AG08395 (cell line): ENCODE measurements at places on chromosomes 4 and X.

GRCh38 chr4:139749338-139749737 lies 83.7 kb downstream of the MGST2 start:
- DNase-seq: no peak

DNA sequence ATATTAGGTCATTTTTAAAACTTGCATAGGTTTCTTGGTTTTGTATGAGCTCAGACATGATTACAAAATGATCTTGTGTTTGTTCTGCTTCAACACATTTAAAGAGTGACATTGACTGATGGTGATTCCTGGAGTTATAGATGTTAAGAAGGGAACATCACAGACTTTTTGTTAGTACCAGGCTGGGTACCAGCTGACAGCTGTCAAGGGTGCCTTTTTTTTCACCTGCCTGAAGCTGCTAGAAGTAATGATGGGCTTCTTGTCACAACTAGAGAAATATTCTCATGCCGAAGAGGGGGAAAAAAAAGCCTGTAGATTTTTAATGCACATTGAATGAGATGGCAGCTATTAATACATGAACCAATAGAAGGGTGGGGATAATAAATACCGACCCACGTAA lies 226.6 kb upstream of the TRAM1L1 start:
- no peak for DNase-seq

- no peak for DNase-seq
These were observed 38.9 kb downstream of the ADGRG4 start for GRCh38 chrX:136339702-136340101.

DNA sequence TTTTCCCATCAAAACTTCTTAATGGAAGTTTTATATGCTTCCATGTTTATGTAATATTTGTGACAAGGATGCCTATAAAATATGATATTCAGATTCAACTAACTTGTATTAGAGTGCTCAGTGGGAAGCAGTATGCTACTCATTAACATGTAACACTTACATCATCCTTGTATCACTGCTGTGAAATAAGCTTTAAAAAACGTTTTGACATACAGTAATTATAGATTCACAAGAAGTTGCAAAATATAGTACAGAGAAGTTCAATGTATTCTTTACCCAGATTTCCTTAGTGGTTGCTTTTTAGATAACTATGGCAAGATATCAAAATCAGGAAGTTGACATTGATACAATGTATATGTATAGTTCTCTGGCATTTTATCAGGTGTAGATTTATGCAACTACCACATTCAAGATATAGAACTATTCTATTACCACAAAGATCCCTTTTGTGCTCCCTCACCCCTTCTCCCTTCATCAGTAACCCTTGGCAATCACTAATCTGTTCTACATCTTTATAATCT lies 56.3 kb downstream of the DTHD1 start:
- DNase-seq: no peak

GRCh38 chr4:143406523-143406922 lies 69.8 kb downstream of the GAB1 start:
- DNase-seq: peak; percentile 17

GRCh38 chr4:102735582-102735981 lies 25.2 kb downstream of the MANBA start:
- no peak for DNase-seq

GRCh38 chr4:41000356-41000755 lies 214.0 kb downstream of the APBB2 start:
- no peak for DNase-seq

DNA sequence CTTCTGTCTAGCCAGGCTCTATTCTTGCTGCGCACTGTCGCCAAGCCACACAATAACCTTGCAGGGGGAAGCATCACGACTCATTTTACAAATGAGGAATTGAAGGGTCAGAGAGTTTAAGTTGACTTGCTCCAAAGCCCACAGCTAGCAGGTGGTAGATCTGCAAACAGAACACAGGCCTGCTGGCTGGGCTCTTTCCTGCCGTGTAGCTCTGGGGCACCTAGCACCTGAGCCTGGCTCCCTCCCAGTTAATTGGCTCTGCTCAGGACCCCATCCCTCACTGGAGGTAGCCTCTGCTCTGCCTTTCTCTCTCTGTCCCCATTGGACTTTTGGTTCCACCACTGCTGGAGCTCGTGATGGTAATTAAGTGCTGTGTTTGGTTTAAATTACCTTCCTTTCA lies 98.5 kb downstream of the NSUN7 start:
- DNase-seq: no peak

GRCh38 chr4:75786938-75787337 lies 62.6 kb downstream of the USO1 start:
- DNase-seq: no peak

DNA sequence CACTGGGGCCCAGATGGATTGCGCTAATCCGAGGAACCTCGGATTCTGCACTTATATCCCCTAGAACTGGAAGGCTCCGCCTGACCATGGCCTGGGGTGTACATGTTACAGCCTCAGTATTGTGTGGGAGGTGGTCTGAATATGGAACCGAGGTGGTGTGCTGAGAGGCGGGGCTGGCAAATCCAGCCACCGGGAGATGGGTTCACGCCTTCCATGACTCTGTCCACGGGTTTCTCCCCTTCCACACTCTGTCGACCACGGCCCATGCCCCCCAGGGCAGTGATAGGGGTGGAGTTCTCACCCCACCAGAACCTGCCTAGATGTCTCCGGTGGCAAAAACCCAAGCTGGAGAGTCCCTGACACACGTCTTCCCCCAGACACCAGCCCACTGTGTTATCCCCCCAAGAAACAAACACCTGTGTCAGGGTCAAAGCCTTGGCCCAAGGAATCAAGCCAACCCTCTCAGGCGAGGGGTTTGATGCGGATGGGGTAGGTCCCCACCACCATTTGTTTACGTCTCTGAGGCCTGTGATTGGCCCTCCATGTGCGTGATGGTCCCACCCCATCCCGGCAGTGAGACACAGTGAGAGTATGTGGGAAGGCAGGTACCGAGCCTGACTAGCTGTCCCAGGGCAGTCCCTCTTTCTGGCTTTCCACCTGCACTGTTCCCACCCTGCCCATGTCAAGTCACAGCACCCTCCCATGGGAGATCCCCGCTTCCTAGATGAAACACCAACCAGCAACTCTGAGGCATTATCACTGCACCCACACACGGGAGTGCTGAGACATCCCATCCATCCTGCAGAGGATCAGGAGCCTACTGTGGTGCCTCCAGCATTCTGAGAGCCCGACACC lies 6.6 kb upstream of the LOC101059915 start:
- DNase-seq: no peak

GRCh38 chr4:162878096-162878495 lies 288.6 kb downstream of the NAF1 start:
- no peak for DNase-seq

DNA sequence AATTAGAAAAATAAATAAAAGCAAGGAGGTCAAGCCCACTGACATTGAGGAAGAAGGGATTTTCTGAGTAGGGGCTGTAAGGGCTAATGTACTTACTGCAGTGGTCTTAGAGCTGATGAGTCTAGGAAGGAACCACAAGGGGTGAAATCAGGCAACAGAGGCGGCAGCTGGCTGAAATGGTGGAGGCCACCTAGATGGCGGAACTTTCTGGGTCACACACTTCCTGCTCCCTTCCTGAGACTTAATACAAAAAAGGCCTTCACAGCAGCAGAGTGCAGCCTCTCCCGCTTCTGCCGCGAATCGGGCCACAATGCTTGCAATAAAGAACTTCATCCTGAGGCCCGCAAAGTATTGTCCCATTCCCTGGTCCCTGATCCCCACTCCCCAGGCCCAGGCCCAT lies 15.4 kb downstream of the SNX12 start:
- no peak for DNase-seq

GRCh38 chrX:16604337-16604736 lies 45.6 kb upstream of the S100G start:
- DNase-seq: no peak

GRCh38 chr4:67436742-67437141 lies 108.6 kb downstream of the CENPC start:
- no peak for DNase-seq

- peak; percentile 80 for DNase-seq
These were observed 45.0 kb upstream of the MSANTD1 start for GRCh38 chr4:3203971-3204431.

DNA sequence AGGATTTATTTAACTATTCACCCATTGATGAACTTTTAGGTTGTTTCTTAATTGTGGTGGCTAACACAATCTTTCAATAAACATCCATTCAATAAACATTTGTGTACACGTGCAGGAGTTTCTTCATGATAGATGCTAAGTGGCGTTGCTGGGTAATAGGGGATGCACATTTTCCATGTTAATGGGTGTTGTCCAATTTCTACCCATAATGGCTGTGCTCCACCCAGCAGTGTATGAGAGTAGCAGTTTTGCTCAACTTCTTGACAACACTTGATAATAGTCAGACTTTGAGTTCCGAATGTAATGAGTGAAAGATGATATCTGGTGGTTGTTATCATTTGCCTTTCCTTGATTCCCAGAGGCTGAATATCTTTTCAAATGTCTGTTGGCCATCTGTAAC lies 104.7 kb downstream of the NHSL2 start:
- DNase-seq: no peak

DNA sequence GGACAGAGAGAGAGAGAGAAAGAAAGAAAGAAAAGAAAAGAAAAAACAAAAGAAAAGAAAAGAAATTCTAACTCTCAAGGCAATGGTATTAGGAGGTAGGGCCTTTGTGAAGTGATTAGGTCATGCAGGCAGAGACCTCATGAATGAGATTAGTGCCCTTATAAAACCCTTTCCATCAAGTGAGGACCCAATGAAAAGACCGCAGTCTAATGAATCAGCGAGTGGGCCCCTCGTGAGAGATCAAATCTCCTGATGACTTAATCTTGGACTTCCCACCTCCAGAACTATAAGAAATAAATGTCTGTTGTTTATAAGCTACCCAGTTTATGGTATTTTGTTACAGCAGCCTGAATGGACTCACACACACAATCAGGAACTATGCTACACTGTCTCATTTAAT lies 16.9 kb downstream of the AASDH start:
- DNase-seq: no peak

GRCh38 chrX:109281483-109282275 lies 200.2 kb downstream of the GUCY2F start:
- DNase-seq: no peak

DNA sequence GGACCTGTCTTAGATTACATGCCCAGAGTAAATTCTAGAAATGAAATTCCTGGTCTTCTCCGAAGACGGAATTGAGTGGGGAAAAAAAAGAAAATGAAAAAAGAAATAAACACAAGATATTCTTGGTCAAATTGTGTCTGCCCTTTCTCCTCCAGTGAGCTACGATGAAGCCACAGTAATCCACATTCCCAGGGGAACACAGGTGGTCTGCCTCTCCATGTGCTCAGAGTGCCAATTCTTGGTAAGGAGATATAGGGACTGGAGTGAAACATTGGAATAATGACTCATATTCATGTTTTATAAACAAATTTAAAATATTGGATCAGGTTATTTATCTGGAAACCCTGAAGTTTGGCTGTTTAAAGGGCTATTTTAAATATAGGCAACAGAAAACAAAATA lies 54.2 kb upstream of the MGST2 start:
- no peak for DNase-seq

DNA sequence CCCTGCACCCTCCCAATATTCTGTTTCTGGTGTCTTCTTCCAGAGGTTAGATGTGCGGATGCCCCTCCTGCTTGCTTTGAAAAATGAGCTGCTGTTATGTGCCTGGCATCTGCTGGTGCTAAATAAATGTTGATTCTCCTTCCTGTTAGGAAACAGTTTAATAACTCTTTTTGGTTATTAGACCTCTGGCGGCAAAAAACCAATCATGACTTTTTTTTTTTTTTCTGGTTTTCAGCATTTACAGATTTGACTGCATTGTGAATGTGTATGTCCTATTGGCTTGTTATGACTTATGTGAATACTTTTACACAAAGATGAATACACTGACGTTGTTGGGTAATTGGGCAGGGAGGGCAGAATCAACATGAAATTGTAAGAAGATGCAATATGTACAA lies 13.6 kb upstream of the TMEM156 start:
- no peak for DNase-seq

DNA sequence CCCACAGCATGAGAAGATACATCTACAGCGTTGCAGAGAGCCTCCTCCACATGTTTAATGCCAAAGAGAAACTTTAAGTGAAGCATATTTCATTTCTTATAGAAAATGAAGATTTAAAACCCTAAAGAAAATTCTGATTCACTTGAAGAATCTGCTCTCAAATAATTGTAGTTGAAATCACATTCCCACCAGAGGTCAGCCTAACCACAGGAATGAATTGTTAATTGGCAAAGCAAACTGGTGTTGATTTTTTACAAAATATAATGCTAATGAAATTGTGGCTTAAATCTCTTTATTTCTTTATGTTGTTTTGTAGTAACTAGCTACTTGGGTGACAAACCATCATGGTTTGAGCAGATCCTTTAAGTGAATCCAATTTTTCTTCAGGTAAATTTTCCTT lies 31.1 kb upstream of the WDR17 start:
- DNase-seq: peak; percentile 33

DNA sequence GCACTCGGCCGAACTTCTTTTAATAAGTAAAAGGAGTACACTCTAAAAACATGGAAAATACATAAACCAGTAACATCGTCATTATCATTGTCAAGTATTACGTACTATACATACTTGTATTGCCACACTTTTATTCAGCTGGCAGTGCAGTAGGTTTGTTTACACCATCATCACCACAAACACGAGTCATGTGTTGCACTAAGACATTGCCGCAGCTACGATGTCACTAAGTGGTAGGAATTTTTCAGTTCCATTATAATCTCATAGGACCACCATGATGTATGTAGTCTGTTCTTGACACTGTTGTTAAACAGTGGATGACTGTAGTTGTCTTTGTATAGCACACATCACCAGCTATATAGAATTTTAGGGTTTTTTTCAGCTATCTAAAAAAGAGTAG lies 48.0 kb upstream of the TMEM131L start:
- DNase-seq: no peak

GRCh38 chrX:109902665-109903064 lies 100.2 kb upstream of the TMEM164 start:
- DNase-seq: no peak

GRCh38 chr4:117512414-117512813 lies 427.0 kb upstream of the TRAM1L1 start:
- DNase-seq: no peak

GRCh38 chrX:3204606-3205005 lies 141.8 kb downstream of the MXRA5 start:
- no peak for DNase-seq

DNA sequence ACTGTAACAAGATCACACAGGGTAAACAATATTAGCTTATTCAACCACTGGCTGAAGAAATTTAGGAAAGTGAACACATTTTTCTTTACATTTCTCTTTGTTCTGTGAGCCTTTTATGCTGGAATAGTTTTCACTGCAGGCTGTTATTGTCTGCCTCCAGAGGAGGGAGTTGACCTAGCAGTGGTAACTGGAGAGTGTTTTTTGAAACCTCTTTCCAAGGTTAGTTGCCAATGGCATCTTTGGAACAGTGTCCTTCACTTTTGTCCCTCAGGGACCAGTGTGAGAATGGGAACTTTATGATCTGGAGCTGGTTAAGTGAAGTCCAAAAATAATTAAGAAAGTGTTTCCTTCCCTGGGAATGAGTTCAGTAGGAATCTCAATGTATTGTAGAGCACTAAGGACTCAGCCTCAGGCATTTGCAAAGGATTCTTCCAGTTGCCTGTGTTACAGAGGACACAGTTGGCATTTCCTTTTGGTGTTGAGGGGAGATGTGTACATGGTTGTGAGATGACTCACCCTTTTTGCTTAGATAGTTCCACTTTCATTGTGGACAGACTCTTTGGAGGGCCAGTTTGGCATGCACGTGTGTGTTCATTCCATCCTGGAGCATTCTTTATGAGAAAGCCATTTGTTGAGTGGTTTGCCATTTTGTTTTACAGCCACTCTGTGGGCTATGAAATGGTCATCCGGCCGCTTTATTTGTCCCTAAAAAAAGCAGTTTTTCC lies 61.3 kb downstream of the AR start:
- DNase-seq: peak; percentile 63

GRCh38 chr4:138845054-138845453 lies 170.5 kb upstream of the NOCT start:
- no peak for DNase-seq
